ENCODE measurements at places on chromosomes 2 and 18.

- DNase-seq, result no peak
Observed at GRCh38 chr2:156748221-156748620, 312.0 kb downstream of the GPD2 start.

- DNase-seq, result no peak
Observed at GRCh38 chr2:161204846-161205245, 44.6 kb downstream of the TANK start.

GRCh38 chr18:2805970-2806943, 40.5 kb upstream of the EMILIN2 start:
- no peak for DNase-seq

- DNase-seq, result no peak
Observed at GRCh38 chr2:114039677-114040076, 149.8 kb downstream of the ACTR3 start.

- no peak for DNase-seq
Observed at GRCh38 chr2:27942612-27943547, 52.4 kb downstream of the BABAM2 start.

- DNase-seq, result no peak
Observed at GRCh38 chr2:75548036-75548573, 12.6 kb downstream of the EVA1A start.

GRCh38 chr2:208370881-208371633, 35.5 kb upstream of the PTH2R start:
- no peak for DNase-seq

GRCh38 chr2:63300835-63301234, 250.2 kb downstream of the OTX1 start:
- DNase-seq, result no peak

- DNase-seq, result no peak
Observed at GRCh38 chr18:79383388-79384056, 12.2 kb upstream of the NFATC1 start.

DNA sequence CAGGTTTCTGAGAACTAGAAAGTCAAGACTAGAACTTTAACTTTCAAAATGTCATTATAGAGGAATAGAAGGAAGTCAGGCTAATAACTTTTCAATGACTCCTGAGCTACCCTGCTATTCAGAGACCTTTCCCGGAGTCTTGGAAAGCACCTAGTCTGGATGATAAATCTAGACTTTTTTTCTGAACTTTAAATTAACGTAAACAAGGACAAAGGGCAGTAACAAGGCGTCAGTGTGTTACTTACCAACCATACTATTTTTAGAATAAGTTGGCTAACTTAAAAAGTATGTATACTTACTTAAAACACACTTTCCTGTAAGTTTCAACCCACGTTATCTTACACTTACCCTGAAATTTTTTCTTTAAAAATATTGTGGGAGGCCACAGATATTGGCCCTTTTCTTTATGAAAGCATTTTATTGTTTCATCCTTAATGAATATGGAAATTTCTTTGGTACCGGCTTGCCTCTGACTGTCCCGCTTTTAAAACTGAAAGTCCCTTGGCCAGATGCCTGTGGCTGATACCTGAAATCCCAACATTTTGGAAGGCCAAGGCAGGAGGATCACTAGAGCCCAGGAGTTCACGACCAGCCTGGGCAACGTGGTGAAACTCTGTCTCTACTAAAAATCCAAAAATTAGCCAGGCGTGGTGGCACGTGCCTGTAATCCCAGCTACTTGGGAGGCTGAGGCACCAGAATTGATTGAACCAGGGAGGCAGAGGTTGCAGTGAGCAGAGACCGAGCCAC, 9.7 kb downstream of the PMAIP1 start:
- DNase-seq, result no peak

DNA sequence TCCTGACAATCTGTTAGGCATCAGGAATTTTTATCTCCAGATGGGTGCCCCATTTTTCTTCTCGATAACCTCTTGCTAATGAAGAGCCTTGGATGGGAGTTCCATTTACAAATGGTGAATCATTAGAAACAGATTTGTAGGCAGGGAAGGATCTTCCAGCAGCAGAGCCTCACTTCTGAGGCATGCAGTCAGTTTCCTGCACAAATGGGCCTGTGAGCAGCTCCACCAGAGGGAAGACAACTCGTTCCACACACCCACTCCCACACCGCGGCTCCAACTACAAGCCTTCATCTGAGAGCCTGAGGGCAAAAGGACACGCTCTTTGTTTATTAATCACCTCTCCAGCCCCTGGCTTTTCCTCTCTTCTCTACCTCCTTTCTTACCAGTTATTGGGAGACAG, 108.5 kb downstream of the CTAGE1 start:
- no peak for DNase-seq

DNA sequence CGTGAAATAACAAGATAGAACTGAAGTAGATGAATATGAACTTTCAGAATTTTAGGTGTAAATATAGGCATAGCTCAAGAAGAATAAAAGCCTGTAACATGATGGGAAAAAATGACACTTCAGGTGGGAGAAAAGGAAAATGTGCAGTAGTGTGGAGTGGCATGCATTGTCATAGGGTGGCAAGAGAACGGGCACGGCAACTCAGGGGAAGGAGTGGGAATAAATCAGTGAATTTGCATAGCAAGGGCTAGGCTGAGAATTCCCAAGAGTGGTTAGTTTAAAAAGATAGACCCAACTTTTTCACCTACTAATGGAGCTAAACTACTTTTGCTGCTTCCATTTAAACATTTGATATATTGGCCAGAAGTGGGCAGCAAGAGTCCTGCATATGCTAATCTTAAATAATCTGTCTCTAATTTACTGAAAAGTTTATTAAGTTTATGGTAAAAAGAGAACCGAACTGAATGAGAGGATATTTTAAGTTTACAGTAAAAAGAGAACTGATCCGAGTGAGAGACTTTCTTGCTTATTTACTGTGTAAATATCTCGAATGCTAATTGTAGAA, 228.1 kb downstream of the CTNNA2 start:
- DNase-seq, result no peak

DNA sequence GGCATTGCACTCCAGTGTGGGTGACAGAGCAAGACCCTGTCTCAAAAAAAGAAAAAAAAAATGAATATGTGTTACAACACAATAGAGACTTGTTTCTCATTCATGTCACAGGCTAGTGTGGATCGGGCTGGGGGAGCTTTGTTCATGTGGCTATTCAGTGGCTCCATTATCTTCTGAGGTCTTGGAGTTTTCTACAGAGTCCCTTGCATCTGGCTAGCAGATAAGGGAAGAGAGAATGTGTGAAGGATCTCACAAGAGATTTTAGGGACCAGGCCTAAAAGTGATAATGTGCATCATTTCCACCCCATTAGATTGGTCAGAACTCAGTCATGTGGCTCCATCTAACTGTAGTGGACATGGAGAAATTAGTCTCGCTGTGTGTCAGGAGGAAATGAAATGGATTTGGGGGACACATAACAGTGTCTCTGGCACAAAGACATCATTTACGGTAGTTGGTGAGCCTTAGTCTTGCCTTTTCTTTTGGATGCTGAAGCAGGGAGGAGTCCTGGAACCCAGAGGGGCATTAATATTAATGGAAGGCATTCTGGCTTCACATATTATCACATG, 32.4 kb upstream of the CASP10 start:
- DNase-seq, result no peak

DNA sequence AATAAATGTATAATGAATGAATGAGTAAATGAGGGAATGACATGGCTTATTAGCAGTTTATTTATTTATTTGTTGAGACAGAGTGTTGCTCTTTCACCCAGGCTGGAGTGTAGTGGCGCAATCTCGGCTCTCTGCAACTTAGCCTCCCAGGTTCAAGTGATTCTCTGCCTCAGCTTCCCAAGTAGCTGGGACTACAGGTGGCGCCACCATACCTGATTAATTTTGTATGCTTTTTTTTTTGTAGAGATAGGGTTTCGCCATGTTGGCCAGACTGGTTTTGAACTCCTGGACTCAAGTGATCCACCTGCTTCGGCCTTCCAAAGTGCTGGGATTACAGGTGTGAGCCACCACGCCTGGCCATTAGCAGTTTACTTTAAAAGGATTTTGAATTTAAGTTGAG, 100.3 kb upstream of the CAVIN2 start:
- DNase-seq, result no peak

- DNase-seq, result no peak
Observed at GRCh38 chr2:132780651-132781050, 110.6 kb upstream of the LYPD1 start.

DNA sequence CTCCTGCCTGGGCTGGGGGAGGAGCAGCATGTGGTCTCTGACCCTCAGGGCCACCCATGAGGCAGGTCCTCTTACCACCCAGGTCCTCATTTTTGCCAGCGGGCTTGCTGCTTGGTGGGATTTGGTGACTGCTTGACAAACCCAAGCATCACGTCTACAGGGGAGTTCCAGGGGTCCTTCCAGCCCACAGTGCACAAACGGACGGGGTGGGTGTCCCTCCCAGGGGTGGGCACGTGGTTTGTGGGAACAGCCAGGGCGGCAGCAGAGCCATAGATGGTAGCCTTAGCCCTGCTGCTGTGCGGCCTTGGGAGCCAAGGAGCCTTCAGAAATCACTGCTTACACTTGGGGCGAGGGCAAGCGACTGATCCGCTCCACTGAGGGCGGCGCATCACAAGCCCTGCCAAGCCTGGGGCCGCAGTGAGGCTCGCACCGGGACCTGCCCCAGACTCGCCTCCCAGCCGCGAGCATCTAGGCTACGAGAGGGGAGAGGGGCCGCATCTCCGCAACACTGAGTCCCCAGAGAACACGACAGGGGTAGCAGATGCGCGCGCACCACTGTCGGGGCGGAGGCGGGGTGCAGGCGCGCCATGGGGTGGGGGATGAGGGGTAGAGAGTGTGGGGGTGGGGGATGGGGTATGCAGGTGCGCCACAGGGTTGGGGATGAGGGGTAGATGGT, 36.9 kb downstream of the SNED1 start:
- DNase-seq, result peak; percentile 11

DNA sequence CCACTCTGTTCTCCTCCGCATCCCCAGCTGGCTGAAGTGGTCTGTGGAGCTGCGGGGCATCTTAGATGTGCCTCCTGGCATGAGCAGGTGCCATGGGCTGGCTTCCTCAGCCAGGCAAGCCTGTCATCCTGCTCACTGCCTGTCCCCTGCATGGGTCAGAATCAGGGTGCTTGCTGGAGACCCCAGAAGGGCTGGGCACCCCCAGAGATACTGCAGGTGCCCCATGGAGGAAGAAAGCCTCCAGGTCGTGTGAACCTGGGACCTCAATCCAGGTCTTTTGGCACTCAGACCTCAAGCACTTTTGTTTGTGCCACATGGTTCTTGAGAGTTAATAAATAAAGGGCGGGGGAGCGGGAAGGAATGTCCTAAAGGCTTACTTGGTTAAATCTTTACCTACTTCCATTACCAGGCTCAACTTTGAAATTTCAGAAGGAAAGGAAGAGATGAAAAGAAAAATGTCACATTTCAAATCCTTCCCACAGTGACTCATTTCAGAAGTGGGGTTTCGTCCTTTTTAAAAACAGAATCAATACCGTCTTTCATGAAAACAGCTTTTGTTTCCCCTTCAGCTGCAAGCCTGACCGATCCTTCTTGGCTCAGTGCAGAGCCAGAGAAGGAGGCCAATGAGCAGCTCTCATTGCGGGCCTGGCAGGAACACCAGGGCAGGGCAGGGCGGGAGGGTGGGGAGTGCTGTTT, 69.9 kb downstream of the RHOB start:
- no peak for DNase-seq

GRCh38 chr2:37781028-37781427, 109.6 kb upstream of the CDC42EP3 start:
- no peak for DNase-seq
